ENCODE measurements at places on chromosomes 4 and X. TPM values are rescaled to one million over a fixed set of nuclear protein-coding genes. Genes with fewer than 3 reads are reported as not detected.

- no peak for DNase-seq
These were observed 84.9 kb downstream of the SPCS3 start for GRCh38 chr4:176404621-176405020.

GRCh38 chrX:27915617-27916016 is 65.6 kb downstream of the DCAF8L1 start:
- no peak for DNase-seq

GRCh38 chrX:45851434-45851991 is 650.8 kb upstream of the DIPK2B start:
- peak; percentile 57 for DNase-seq

- DNase-seq, result no peak
These were observed 72.6 kb downstream of the WWC2 start for GRCh38 chr4:183171484-183172267.

DNA sequence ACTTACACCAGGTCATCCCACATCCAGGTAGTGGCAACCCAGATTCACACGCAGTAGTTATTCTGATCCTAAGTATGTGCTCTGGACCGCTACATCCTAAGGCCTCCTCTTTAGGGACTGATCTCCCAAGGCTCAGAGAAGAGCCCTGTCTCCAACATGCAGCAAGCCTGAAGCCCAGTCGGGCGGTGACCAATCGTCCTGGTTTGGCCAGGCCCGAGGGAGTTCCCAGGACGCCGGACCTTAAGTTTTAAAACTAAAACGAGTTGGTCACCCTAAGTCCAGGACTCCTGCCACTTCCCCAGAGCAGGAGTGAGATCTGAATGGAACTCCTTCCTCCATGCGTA is 385 bp downstream of the LYAR start:
- DNase-seq, result peak; percentile 81

Gene HMGN5
- 0.88 TPM for total RNA-seq

DNA sequence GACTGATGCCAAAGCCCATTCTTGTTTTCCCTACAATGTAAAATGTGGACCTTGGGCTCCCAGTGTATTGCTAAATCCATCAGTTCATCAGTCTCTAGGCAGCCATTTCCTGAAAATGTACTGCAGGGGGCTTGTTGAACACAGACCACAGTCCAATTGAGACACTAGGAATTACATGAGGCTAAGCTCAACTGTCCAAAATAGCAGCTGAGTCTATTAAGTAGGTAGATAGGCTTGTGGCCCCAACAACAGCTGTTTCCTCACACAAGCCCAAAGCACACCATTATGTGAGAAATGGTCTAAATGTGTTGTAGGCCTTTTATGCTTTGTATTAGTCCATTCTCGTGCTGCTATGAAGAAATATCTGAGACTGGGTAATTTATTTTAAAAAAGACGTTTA is 60.0 kb upstream of the PAK3 start:
- no peak for DNase-seq

- DNase-seq, result peak; percentile 50
These were observed 325.6 kb downstream of the CAMK2D start for GRCh38 chr4:113435893-113436292.

Gene TLR1
- 2.4 TPM for total RNA-seq

DNA sequence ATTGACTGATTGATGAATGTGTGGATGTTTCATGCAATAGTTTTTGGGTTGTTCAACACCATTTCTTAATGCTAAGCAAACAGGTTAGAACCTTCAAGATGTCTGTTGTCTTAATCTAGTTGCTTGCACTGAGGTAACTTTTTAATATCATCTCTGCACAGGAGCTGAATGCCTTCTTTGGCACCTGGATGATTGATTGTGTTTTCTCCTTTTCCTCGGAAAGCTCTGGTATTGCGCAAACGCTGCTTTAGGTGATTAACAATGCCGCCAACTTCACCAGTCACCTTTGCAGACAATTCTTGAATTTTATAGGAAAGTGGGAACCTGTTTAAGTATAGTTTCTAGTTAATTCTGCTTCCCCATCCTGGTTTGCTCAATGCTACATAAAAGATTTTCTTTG is 48.2 kb downstream of the RTL9 start:
- no peak for DNase-seq

DNA sequence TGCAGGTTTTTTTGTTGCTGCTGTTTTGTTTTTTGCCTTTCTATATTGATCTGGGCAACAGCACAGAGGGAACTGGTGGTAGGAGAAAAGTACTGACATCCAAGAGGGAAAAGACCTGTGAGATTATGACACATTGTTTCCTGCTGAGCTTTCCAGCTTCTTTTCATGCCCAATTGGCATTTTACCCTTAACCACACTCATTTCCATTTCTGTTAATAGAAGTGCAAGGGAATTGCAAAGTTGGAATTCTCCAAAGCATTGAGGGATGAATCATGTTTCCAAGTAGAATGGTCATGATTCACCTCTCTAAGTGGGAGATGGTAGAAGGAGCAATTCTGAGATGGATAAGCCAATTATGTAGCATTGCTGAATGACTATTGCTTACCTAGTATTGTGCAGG is 161.5 kb downstream of the PPARGC1A start:
- peak; percentile 51 for DNase-seq

DNA sequence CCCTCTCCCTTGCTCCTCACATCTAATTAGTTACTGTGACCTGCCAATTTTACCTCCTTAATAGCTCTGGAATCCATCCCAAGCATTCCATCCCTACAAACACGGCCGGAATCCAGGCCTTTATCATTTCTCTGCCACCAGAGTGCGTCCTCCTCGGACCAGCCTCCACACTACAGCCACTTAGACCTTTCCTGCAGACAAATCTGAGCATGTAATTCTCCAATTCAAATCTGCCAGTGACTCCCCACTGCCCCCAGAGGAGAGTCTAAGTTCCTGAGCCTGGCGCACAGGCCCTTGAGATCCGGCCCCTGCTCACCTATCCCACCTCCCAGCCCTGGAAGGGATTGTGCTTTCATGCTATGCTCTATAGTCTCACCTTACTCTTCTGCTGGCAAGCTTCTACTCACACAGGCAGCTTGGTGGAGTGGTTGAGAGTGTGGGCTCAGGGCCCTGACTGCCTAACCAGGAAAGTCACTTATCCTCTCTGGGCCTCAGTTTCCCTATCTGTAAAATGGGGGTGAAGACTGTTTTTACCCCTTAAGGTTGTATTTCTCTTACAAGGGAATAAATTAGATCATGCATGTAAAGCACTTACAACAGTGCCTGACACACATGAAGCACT is 31.2 kb downstream of the PJA1 start:
- peak; percentile 93 for DNase-seq

DNA sequence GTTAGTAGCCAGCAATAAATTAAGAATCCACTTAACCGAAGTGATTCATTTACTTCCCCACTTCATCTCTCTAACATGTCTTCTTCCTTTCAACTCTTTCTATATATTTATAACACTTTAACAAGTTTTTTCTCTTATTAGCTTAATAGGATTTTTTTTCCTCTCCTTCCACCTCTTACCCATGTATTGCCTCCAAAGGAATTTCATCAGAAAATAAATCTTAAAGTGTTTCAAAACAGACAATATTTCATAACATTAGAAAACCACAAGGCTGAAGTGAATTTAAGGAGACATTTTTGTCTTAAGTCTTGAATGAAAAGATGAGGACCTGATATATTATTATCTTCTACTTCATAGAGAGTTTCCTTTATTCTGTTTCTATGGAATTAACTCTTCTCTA is 101.5 kb downstream of the PDGFC start:
- no peak for DNase-seq

DNA sequence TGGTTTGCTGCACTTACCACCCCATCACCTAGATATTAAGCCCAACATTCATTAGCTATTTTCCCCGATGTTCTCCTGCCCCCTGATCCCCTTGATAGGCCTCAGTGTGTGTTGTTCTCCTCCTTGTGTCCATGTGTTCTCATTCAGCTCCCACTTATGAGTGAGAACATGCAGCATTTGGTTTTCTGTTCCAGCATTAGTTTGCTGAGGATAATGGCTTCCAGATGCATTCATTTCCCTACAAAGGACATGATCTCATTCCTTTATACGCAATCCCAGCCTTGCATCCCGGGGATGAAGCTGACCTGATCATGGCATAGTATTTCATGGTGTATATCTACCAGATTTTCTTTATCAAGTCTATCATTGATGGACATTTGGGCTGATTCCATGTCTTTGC is 99.0 kb upstream of the DCAF12L2 start:
- no peak for DNase-seq

DNA sequence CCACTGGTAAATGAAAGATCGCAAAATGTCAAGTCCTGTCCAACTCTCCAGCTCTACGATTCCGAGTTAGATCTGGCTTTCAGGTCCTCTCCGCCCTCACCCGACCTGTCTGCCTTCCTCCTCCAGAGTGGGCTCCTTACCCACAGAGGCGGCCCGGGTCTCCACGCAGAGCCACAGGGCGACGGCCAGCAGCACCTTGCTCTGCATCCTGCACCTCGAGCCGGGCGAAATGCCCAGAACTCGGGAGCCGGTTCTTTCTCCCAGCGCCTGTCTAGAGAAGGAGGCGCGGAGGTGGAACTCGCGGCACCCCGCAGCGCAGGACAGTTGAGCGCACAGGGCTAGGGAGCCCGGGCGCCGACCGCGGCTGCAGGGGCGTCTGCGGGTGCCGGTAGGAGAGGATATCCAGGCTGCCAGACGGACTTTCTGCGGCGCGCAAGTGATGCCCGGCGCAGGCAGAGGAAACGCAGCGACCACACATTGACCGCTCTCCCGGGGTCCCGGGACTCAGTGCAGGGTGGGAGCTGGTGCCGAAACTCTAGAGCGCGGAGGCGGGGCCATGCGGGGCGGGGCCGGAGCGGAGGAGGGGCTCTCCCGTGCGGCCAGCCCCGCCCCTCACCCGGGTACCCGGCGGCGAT is at the start of gene KDR:
TSS of gene KDR (minus strand) at position 509 of the 635 bp plus-strand sequence. CDS start at position 207, 302 bp downstream.
- DNase-seq, result peak; percentile 36

Gene PRRG3
- not detected for total RNA-seq

Gene GPAT3
- 0.36 TPM for total RNA-seq

DNA sequence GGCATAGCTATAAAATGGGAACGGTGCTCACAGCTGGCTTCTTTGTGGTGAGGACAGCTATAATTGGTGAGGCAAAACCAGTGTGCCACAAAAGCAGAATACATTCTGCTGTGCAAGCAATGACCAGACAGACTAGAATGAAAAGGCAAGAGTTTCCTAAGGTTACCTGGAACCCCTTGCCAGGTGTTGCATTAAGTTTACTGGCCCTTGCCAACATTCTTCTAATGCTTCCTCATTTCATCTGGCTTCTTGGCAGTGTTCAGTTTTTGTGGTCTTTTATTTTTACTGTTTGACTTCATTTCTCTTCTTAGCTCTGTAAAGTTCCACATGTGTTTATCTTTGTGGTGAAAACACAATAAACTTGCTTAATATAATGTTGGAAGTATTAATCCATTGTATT is 131.4 kb downstream of the PTTG2 start:
- no peak for DNase-seq

All from osteoblast (primary cell).